ENCODE measurements at places on chromosomes 16 and 17.

DNA sequence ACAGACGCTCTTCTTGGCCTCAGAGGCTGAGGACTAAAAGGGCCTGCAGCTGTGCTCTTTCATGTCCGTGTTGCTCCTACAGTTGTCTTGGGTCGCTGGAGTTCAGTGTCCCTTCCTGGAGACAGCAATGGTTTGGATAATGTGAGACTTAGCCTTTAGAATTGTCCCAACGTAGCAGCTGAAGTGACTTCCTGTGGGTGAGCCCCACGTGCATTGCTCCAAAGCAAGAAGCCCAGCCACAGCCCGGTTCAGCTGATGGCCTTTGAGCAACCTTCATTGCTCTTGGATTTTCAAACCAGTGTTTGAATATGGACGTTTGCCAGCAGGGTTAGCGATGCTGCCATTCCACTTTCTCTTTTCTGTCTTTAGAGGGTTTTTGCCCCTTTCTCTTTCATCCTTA is 19.7 kb downstream of the TMEM11 start:
- DNase-seq, result no peak

- no peak for DNase-seq
These were observed 1.5 kb downstream of the CASKIN1 start for GRCh38 chr16:2194852-2195321.

- no peak for DNase-seq
These were observed 135.4 kb upstream of the SOX9 start for GRCh38 chr17:71985111-71986039.

DNA sequence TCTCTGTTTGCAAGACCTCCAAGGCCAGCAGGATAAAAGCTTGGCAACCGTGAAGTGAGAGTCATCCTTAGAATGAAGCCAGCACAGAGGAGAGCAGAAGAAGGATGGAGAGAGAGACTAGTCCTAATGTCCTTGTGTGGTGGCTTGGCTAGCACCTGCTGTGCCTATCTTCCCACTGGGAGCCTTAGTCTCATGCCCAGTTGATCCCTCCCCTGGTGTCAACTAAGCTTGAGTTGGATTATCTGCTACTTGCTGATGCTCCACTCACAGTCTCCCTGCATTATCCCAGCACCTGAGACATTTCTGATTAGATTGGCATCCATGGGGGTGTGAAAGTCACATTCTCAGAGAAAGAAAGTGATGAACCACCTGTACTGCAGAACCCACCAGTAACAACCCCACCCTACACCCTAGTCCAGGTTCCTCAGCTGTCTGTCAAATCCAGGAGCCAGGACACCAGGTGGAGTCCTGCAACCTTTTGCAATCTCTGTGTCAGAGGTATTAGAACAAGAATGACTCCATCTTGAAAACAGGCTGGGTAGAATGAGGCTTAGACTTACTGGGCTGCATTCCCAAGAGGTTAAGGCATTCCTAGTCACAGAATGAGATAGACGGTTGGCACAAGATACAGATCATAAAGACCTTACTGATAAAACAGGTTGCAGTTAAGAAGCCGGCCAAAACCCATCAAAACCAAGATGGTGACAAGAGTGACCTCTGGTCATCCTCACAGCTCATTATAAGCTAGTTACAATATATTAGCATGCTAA is 460.2 kb upstream of the C16orf82 start:
- no peak for DNase-seq

GRCh38 chr17:14306596-14306995 is 5.7 kb downstream of the HS3ST3B1 start:
- DNase-seq, result no peak

DNA sequence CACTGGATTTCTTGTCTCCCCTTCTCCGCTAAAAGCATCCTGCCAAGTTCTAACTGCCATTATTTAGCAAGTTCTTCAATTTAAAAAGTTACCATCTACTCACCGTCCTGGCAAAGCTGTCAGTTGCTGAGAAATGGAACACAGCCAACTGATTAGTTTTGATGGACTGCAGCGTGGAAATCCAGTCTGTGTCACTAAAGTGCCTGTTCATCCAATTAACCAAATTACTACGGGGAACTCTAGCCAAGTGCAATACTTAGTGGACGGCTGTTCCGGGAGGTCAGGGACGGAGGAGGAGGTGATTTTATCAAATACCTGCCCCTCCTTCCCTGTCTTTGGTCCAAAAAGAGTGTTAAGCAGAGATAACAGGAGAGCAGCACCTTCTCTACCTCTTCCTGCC is 260.7 kb downstream of the MAF start:
- no peak for DNase-seq

GRCh38 chr17:21549107-21549687 is 143.1 kb upstream of the KCNJ18 start:
- DNase-seq, result no peak

GRCh38 chr17:82173351-82174041 is 39.1 kb downstream of the CCDC57 start:
- no peak for DNase-seq

DNA sequence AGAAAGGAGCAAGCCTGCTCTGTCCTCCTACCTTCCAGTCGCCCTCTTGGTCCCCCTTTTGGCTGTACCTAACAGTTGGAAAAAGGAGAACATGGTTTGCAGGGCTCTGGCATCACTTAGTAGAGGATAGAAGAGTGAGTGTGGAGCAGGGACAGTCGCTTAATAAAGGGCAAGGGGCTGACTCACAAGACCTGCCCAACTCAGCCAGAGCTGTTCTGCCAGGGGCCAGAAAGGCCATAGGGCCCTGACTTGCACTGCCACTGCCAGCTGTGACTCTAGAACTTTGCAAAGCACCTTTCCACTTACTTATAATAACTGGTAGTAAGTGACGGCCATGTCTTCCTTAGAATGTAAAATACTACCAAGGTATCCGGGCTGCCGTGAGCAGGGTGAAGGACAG is 13.5 kb downstream of the PRMT7 start:
- DNase-seq, result no peak
